ENCODE measurements at places on chromosomes 11 and 22.

DNA sequence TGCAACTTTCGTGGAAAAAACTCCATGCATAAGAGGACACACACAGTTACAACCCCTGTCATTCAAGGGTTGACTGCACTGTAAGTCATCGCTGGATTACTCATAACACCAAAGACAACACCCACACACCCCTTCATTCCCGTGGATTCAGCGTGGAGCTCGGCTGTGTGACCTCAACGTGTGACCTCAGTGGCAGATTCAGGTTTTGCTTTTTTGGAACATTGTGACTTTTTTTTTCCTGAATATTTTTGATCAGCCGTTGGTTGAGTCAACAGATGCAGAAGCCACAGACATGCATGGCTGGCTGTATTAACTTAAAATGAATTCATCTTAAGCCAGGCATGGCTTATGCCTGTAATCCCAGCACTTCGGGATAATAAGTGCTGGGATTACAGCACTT lies 19.7 kb upstream of the MUC5AC start:
- no peak for DNase-seq

DNA sequence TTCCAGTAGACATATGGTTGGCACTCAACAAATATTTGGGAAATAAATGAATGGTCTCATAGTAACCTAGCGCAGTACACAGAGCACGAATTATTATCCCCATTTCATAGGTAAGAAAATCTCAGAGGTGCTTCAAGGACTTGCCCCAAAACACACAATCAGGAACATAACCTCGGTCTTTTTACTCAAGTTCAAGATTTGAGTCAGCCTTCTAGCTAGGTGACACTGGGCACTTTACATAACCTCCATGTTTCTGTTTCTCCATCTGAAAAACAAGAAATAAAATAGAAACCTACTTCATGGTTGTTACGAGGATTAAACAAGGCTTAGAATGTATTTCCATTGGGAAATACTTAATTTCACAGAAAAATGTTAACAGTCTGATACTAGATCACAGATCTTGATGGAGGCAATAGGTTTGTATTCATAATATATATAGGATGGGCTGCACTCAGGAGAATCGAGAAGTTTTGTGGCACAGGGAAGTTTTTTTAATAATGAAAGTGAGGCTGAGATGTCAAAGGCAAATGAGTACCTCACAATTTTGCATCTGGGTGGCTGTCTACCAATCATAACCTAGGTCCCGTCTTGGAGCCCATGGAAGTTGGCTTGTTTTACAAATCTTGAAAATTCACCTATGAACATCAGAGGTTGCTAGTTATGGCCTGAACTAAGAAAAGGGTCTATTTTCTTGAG lies 147.4 kb upstream of the ZC3H12C start:
- no peak for DNase-seq

DNA sequence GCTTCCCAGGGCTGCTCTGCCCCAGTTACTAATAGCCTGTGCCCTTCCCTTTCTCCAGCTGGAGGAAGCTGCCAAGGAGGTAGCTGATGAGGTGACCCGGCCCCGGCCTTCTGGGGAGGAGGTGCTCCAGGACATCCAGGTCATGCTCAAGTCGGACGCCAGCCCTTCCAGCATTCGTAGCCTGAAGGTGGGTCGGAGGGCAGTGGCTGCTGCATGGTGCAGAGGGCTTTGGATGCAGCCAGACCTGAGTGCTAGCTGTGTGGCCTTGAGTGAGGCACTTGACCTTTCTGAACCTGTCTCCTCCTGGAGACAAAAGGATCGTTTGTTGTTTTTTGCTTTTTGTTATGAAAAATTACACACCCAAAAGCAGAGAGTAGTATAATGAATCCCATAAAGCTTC lies 3.4 kb downstream of the MCM5 start:
- DNase-seq: no peak

DNA sequence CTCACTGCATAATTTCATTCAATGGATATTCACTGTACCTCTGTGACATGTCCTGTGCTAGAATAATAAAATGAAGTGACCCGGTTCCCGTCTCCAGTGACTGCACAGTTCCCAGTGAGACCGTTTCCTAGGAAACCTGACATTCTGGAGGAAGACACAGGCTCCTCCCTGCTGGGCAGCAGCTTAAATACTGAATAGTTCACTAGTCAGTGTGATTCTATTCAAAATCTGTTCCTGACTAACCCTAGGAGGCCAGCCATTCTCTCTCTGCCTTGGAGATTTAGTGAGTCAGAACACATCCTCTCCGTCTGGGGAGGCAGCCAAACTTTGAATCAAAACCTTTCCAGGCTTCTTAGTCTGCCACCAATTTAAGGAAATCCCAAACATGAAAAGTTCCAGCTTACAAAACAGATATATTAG lies 11.3 kb downstream of the TRIM66 start:
- peak; percentile 39 for DNase-seq

DNA sequence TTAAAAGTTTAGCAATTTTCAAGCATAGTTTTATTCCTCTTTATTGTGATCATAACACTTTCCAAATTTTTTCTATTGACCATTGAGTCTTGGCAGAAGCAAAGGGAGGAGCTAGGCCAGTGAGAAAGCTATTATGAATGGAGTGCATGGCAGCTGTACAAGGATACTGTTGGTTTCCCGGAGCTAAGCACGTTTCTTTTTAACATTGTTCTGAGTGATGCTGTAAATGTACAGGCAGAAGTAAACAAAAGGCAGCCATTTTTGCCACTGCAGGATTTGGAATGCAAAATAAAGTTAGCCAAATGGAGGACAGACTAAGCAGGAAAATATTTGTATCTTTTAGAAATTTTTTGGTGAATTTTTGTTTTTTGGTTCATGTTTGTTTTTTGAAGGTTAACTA lies 16.2 kb downstream of the CBL start:
- DNase-seq: no peak

All from colonic mucosa (tissue), 4 donors.